ENCODE measurements at places on chromosomes 3 and 15. TPM values are rescaled to one million over a fixed set of nuclear protein-coding genes. Genes with fewer than 3 reads are reported as not detected.

Gene ANKRD63
- total RNA-seq, result not detected

Gene SERPINI1
- total RNA-seq, result 0.49 TPM

Gene MYL3
- total RNA-seq, result not detected

Gene PAK6
- total RNA-seq, result 0.33 TPM

Gene ZNF660
- total RNA-seq, result 0.30 TPM

Gene NDN
- total RNA-seq, result 3.6 TPM

Gene ZBED2
- 596 TPM for total RNA-seq

Gene FETUB
- total RNA-seq, result not detected

Gene ANKUB1
- not detected for total RNA-seq

Gene SLC49A4
- 1.4 TPM for total RNA-seq

Gene CELF6
- 0.21 TPM for total RNA-seq

- no peak overlapping the region for H3K4me3 ChIP-seq
- no peaks in the 10 kb centered on the region for H3K4me1 ChIP-seq
- no peak for DNase-seq
- no peak overlapping the region for H3K27ac ChIP-seq
Measured at GRCh38 chr3:151795276-151795675, 18.6 kb upstream of the AADAC start.

DNA sequence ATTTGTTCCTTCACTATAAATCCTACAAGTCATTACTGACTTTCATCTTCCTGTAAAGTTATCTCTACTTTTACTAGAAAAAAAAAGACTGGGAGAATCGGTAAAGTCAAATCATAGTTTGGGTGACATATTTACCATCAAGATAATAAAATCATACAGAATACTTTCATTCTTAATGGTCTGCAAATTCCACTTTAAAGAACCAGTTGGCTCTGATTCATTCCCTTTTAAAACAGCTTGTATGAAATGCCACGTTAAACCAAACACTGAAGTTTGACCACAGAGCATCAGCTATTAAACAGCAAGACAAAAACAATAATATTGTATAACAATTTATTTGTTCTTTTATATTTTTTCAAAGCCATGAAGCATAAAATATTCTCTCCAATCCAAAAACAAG lies 100.7 kb downstream of the FBN1 start:
- H3K4me3 ChIP-seq, result no peak overlapping the region
- H3K4me1 ChIP-seq, result no peaks in the 10 kb centered on the region

GRCh38 chr15:39194106-39194830 lies 386.6 kb upstream of the THBS1 start:
- DNase-seq, result no peak
- no peak overlapping the region for H3K4me3 ChIP-seq
- H3K36me3 ChIP-seq, result no peaks in the 10 kb centered on the region
- H3K27me3 ChIP-seq, result peaks cover 12% of the 10 kb centered on the region
- H3K27ac ChIP-seq, result no peak overlapping the region

GRCh38 chr3:60497902-60498301 lies 753.4 kb downstream of the FHIT start:
- no peak overlapping the region for H3K27ac ChIP-seq
- peaks cover 2% of the 10 kb centered on the region for H3K27me3 ChIP-seq
- no peak overlapping the region for H3K4me3 ChIP-seq
- H3K4me1 ChIP-seq, result no peaks in the 10 kb centered on the region
- no peak for DNase-seq
- H3K36me3 ChIP-seq, result no peaks in the 10 kb centered on the region

- H3K27ac ChIP-seq, result no peak overlapping the region
- no peak overlapping the region for H3K4me3 ChIP-seq
- H3K4me1 ChIP-seq, result peaks cover 6% of the 10 kb centered on the region
- no peak for DNase-seq
- H3K27me3 ChIP-seq, result peaks cover 6% of the 10 kb centered on the region
Measured at GRCh38 chr15:66714543-66714981, 12.5 kb downstream of the SMAD6 start.

DNA sequence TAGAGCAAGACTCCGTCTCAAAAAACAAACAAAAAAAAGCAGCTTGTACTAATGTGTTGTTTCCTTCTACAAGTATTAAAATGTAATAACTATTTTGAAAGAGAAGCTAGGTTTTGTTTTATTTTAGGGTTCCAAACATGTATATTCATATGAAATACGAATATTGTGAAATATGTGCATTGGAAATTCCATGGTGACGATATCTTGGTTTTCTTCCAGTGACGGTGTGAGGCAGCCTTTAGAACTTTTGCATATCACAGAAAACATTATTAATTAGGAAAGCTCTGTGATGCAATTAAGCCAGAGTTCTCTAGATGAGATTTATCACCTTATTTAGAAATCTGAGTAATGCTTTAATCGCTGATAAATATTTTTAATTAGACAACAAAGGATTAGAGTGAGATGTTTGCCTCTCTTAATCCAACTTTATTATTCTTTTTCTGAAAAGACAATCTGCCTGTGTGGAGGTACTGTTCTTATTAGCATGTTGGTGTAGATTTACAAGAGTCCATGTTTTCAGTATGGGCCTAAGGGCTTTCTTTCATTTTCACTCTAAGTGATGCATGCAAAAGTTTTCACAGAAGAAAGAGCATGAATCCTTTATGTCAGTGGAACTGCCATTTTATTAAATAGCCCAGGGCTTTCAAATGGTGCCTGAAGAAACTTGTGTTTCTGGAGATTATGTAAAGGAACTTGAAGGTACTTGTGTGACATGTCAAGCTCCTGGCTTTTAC lies 37.7 kb upstream of the SAMMSON start:
- H3K36me3 ChIP-seq, result no peaks in the 10 kb centered on the region
- no peak for DNase-seq

DNA sequence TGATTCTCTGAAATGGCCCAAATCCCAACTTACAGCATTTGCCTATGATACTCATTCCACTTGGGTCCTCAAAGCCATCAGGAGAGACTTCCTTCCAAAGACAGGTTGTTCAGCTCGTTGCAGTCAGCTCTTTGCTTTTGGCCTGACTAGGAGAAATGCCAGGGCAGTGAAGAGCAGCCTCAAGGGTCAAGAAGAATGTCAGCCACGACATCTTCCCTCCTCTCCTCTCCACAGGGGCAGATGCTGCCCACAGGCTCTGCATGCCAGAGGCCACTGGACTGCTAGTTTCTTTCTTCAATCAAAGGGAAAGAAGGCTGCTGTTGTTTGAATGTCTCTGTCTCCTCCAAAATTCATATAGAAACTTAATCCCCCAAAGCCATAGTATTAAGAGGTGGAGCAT lies 201.7 kb upstream of the PFN2 start:
- H3K27me3 ChIP-seq, result peaks cover 10% of the 10 kb centered on the region
- H3K4me1 ChIP-seq, result no peaks in the 10 kb centered on the region
- H3K36me3 ChIP-seq, result peaks cover 1% of the 10 kb centered on the region
- no peak overlapping the region for H3K4me3 ChIP-seq

DNA sequence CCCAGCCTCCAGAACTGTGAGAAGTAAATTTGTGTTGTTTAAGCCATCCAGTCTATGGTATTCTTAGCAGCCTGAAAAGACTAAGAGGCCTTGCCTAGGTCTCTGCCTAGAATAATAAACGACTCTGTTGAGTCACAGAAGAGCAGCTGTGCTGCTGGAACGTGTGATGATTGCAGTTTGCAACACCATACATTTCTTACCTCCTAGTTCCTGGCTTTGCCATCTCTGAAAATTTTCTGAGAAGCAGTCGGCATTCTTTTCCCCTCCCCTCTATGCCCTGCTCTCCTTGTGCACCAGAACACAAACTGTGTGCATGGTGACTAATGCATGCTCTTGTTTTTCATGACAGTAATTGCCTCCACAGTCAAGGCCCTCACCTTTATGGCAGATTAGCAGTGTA lies 301.3 kb downstream of the IL20RB start:
- no peaks in the 10 kb centered on the region for H3K27me3 ChIP-seq
- DNase-seq, result no peak
- H3K27ac ChIP-seq, result no peak overlapping the region
- no peak overlapping the region for H3K4me3 ChIP-seq
- H3K36me3 ChIP-seq, result no peaks in the 10 kb centered on the region

- no peak overlapping the region for H3K4me3 ChIP-seq
- H3K4me1 ChIP-seq, result peaks cover 1% of the 10 kb centered on the region
- peak; percentile 40 for DNase-seq
- H3K27ac ChIP-seq, result no peak overlapping the region
- H3K27me3 ChIP-seq, result no peaks in the 10 kb centered on the region
Measured at GRCh38 chr3:67402873-67403272, 251.5 kb downstream of the SUCLG2 start.

GRCh38 chr15:65836665-65837064 lies 32.6 kb upstream of the RAB11A start:
- DNase-seq, result peak; percentile 69
- H3K27ac ChIP-seq, result no peak overlapping the region
- no peaks in the 10 kb centered on the region for H3K36me3 ChIP-seq

DNA sequence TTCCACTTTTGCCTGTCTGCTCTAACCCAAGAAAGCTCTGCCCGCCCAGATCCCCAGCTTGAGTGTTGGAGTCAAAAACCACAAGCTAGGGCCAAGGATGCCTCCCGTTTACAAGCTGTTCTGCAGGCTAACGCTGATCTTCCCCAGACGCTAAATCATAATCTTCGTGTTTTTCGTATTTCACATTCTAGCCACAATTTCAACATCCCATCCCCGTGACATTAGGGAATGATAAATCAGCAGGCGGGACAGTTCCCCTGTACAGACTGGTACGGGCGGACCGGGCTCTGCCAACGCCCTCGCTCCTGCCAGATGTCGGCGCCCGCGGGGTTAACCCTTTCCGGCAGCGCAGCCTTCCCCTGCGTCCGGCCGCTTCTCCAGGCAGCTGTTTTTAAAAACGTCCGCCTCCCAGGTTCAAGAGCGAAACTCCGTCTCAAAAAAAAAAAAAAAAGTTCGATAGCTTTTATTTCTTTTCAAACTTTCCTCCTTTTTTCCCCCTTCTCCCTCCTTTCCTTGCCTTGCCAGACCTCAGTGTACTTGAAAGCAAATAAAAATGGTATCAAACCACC lies 81.0 kb upstream of the BNC1 start:
- peaks cover 37% of the 10 kb centered on the region for H3K27me3 ChIP-seq
- H3K4me1 ChIP-seq, result peaks cover 4% of the 10 kb centered on the region
- H3K27ac ChIP-seq, result no peak overlapping the region
- no peaks in the 10 kb centered on the region for H3K36me3 ChIP-seq
- H3K4me3 ChIP-seq, result peak overlapping the region; percentile 48

GRCh38 chr3:67468511-67468910 lies 185.9 kb downstream of the SUCLG2 start:
- H3K4me3 ChIP-seq, result no peak overlapping the region
- no peak overlapping the region for H3K27ac ChIP-seq
- no peak for DNase-seq
- peaks cover 1% of the 10 kb centered on the region for H3K4me1 ChIP-seq

- H3K27me3 ChIP-seq, result no peaks in the 10 kb centered on the region
- peaks cover 28% of the 10 kb centered on the region for H3K36me3 ChIP-seq
- peaks cover 34% of the 10 kb centered on the region for H3K4me1 ChIP-seq
- no peak for DNase-seq
Measured at GRCh38 chr15:50758712-50759205, 6.7 kb downstream of the SPPL2A start.

GRCh38 chr15:36831125-36831903 lies 251.9 kb downstream of the CDIN1 start:
- no peak overlapping the region for H3K27ac ChIP-seq
- H3K36me3 ChIP-seq, result no peaks in the 10 kb centered on the region
- no peak for DNase-seq
- H3K4me1 ChIP-seq, result no peaks in the 10 kb centered on the region

GRCh38 chr3:53236112-53236841 lies 19.5 kb downstream of the TKT start:
- peak overlapping the region; percentile 23 for H3K27ac ChIP-seq
- DNase-seq, result no peak
- peaks cover 59% of the 10 kb centered on the region for H3K36me3 ChIP-seq
- peaks cover 10% of the 10 kb centered on the region for H3K4me1 ChIP-seq
- H3K27me3 ChIP-seq, result no peaks in the 10 kb centered on the region
